Activated T-cell treated with anti-CD3 and anti-CD28 coated beads, Interleukin-2, amount 50 U/mL, for 72 hours (primary cell): ENCODE measurements at places on chromosomes 4 and X. TPM values are rescaled to one million over a fixed set of nuclear protein-coding genes. Genes with fewer than 3 reads are reported as not detected.

PGAM4 gene
- not detected for total RNA-seq

SSX1 gene
- not detected for total RNA-seq

SPANXA2 gene
- not detected for total RNA-seq

H2BW2 gene
- not detected for total RNA-seq

ERVMER34-1 gene
- total RNA-seq = 0.09 TPM

RAB40A gene
- total RNA-seq = 0.36 TPM

FAAH2 gene
- 31.0 TPM for total RNA-seq

GPR34 gene
- total RNA-seq = 0.51 TPM

RBMX gene
- 315 TPM for total RNA-seq

TIMM17B gene
- 73.6 TPM for total RNA-seq

GRCh38 chrX:41708486-41708885 lies 15.5 kb upstream of the GPR82 start:
- DNase-seq = no peak

- DNase-seq = no peak
These were observed 30.1 kb downstream of the RASSF6 start for GRCh38 chr4:73589887-73590801.

DNA sequence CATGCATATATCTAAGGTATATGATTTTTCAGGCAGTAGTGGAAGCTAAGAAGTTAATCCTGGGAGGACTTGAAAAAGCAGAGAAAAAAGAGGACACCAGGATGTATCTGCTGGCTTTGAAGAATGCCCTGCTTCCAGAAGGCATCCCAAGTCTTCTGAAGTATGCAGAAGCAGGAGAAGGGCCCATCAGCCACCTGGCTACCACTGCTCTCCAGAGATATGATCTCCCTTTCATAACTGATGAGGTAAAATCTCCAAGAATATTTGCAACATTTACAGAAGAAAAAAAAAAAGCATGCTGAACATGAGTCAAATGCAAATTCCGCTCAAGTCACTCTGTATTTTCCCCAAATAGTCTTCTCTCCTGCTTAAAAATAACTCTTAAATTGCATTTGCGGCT lies 32.1 kb downstream of the MTTP start:
- DNase-seq = no peak

- DNase-seq = no peak
These were observed 71.9 kb downstream of the AFF2 start for GRCh38 chrX:148572337-148572736.

DNA sequence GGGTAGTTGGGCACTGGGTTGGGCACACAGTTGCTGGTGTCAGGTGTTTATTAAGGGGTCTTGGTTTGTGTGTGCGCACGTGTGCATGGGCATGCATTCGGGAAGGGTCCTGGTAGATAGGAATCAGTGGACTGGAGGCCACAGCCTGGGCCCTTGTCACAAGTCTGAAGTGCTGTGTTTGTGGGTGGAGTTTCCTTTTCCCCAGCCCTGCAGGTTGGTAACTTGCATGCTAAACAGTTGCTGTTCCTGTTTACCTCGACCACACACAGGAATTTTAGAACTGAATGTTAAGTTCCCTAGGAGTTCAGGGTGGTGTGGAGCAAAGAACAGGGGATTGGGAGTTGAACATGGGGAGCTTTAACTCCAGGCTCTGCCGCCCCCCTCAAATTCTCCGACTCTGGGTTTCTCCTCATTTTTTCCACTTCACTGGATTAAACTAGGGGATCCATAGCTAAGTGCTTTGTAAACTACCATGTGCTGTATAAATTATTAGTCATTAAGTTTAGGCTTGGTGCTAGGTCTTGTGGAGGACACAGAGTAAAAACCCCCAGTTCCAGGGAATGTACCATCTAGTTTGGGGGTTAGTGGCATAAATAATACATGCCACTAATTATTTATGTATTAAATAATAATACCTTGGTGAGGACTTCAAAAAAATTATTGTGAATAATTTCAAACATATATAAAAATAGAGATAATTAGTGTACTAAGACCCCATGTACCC lies 49.0 kb downstream of the STARD8 start:
- no peak for DNase-seq

DNA sequence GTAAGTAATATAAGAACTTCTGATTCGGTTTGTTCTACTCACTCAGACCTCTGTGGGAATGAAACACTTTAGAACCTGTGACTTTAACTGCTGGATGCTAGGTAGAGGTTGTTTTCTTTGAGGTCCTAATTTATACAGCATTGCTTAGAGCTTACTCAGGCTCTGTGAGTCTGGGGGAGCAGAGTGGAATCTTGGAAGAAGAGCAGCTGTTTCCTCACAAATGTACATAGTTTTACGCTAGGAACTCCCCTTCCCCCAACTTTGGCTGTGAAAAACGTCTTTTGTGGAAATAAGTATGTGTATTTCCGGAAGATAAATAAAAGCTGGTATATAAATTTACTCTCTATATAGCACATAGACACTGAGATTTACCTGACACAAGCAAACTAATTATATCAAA lies 141.4 kb downstream of the NAA11 start:
- no peak for DNase-seq

GRCh38 chr4:27931584-27931983 lies 1070.9 kb downstream of the STIM2 start:
- no peak for DNase-seq

DNA sequence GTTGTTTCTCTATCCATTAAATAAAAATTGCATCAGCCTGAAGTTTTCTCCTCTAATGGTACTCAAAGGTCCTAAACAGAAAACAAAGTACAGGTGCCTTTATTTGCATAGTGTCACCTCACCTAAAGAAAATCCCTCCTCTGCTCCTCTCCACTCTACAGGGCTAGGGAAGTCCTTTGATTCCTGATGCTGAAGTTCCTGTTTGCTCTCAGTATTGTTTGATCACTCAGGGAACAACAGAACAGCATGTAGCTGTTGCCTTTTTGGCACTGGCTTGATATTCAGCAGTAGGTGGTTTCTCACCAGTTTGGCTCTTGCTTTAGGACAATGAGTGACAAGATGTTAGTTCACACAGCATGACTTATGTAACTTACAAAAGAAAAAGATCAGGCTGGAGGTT lies 156.2 kb upstream of the SLC7A11 start:
- no peak for DNase-seq

DNA sequence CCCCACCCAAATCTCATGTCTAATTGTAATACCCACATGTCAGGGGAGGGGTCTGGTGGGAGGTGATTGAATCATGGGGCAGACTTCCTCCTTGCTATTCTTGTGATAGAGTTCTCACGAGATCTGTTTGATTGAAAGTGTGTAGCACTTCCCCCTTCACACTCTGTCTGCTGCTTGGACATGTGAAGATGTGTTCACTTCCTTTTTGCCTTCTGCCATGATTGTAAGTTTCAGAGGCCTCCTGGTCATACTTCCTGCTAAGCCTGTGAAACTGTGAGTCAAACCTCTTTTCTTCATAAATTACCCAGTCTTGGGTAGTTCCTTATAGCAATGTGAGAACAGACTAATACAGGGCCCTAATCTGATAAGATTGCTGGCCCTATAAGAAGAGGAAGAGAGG lies 1514.8 kb downstream of the RPA4 start:
- DNase-seq = no peak

DNA sequence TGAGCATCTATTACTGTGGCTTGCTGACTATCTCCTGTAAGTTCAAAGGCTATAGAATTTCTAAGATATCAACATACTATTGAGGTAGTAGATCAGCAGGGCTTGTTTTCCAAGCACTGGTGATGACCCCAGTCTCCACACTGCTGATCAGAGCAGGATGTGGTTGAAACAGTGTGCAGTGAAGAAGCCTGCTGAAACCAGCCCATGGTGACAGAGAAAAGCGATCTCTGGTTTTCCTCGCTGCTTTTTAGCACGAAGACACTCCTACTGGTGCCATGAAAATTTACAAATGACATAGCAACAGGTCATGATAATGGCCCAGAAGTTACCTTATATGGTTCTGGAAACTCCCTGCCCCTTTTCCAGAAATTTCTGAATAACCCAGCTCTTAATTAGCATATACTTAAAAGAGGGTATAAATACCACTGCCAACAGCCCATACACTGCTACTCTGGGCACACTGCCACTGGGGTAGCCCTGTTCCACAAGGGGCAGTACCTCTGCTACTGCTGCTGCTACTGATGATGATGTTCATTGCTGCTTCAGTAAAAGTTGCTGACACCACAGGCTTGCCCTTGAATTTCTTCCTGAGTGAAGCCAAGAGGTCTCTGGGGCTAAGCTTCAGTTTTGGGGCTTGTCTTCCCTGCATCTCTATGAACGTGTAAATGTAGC lies 1689.5 kb upstream of the PCDH10 start:
- no peak for DNase-seq

DNA sequence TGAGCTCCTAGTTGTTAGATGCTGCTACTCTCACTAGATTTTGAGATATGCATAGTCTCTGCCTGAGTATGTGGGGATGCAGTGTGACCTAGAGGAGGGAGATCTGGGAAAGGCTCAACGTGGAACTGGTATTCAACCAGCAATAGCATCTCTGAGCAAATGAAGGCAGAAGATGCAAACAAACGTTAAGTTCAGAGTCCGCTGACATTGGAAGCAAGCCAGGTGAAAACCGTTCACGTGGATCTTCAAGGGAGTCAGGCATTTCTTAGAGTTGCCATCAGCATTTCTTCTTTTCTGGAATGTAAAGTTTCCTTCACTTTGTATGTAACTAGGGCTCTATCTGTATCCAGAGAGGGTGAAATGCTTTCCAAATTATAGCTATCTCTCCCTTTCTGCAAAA lies 59.9 kb downstream of the C4orf51 start:
- no peak for DNase-seq

DNA sequence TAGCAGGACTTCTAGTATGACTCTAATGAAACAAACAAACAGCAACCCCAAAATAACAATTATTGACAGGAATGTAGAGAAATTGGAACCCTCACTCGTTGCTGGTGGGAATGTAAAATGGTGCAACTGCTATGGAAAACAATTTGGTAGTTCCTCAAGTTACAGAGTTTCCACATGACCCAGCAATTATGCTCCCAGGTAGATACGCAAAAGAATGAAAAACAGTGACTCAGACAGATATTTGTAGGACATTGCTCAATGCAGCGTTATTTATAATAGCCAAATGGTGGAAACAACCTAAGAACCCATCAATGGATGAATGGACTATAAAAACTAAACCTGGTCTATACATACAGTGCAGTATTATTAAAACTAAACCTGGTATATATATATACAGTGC lies 646.1 kb upstream of the FRG1 start:
- DNase-seq = no peak

- DNase-seq = no peak
These were observed 370.3 kb upstream of the SLC7A11 start for GRCh38 chr4:138612428-138612827.

DNA sequence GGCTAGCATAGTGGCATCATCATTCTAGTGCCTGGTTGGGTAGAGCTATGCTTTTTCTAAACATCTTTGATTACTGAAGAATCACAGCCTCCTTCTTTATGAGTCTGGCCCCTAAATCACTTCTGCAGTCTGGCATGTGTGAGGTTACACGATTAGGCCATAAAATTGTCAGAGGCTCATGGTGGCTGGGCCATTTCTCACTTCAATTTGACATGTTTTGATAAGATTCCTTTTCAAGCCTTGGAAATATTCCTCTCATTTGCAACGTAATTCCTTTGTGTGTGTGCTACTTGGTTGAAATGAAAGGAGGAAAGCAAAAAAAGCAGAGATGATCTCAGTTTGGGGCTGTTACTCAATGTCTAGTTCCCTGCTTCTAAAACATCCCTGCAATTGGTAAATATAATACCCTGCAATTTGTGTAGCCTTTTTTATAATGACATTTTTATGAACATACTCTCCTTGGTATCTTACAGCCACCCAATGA lies 6.2 kb downstream of the CCKAR start:
- DNase-seq = no peak
